ENCODE measurements at places on chromosomes 1 and 21.

- DNase-seq, result no peak
Measured at GRCh38 chr1:2303016-2303775, 75.1 kb downstream of the SKI start.

- DNase-seq, result no peak
Measured at GRCh38 chr1:193538003-193538354, 351.6 kb upstream of the B3GALT2 start.

DNA sequence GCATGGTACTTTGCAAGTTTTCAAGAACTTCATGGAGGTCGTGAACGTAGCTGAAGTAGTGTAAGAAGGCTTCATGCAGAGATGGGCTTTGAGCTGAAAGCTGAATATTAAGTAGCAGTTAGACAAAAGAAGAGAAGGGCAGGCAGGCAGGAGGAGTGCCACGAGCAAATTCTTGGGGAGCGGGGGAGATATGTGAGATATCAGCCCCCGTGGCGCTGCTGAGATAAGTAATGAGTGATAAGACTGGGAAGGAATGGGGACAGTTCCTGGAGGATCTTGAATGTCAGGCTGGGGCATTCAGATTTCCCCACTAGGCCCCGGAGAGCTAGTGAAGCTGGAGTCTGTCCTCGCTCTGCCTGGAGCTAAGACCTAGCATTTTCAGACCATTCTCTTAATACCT lies 27.9 kb upstream of the KIRREL1 start:
- no peak for DNase-seq

DNA sequence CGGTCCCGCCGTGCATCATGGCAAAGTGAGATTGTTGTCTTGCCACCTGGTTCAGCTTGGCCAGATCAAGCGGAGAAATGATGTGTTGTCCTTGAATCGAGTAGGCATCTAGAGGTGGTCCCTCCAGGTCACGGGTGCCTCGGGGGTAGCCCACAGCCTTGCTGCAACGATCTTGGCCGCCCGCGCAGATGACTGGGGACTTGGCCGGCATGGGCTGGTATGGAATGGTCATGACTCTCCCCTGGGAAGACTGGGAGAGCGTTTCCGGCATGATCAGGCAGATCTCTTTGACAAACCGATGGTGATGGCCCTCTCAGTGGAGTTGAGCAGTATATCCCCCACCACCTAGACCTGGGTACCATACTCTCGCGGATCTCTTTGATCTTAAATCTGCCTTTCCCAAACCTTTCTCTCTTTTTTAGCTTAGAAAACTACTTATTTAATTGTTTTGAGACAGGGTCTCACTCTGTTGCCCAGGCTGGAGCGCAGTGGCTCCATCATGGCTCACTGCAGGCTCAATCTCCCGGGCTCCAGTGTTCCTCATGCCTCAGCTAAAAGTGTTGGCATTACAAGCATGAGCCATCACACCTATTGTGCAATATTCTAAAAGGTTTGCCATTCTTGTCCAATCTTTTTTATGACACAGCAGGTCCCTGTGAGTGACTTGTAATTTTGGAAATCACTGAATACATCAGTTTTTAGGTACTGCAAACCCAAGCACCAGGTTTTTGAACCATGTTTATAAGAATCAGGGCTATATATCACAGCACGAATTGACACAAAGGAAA lies 9.4 kb upstream of the ELAPOR1 start:
- DNase-seq, result no peak

- DNase-seq, result no peak
Measured at GRCh38 chr1:80565406-80565805, 1235.3 kb upstream of the ADGRL2 start.
